Sciatic nerve (tissue), 2 donors: ENCODE measurements at places on chromosomes 13 and 19.

DNA sequence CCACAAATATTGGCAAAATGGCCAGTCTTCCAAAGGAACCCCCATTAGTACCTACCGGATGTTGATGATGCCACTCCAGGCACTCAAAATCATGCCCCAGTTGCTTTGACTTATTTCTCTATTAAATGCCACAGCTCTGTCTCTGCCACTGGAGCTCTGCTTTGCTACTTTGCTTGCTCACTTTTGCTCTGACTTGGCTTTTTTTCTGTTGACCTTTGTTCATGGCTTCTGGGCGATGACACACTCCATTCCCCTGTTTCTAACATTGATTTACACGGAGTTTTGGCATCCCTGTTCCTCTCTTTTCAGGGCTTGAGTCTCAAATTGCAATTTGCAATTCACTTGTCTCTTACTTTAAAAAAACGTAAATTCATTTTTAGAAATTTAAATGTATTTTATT, 217.1 kb upstream of the SPRY2 start:
- DNase-seq = no peak

DNA sequence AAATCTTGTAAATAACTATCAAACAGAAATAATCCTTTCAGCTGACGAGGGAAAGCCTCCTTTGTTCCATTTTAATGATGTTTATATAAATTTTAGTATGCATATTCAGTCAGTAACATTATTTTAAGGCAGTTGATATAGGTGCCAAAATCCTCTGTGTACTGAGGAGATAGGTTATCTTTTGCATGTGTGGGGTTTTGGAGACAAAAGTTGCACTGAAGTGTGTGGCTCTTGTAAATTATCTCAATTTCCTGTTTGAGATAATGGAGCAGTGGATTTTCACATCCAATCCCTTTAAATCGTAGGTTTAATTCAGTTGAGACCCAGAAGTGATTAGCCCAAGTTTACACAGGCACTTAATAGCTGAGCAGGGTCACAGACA, 106.6 kb downstream of the RGCC start:
- DNase-seq = no peak

GRCh38 chr19:49212016-49212701, 54.6 kb downstream of the TRPM4 start:
- DNase-seq = no peak

DNA sequence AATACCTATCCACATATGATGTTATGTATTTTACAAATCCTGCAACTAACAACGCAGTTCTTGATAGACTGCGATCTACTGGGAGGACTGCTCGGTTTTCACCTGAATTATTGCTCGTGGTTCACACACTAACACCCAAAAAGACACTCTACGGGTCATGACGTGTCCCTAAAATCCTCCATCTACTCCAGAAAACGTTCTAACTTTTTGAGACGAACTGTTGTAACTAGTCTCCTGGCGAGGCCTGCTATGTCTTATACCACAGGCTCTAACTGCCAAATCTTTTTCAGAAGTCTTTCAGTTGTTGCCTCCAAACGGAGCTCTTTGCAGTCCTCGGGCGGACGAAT, 108.2 kb downstream of the KCNRG start:
- DNase-seq = no peak

DNA sequence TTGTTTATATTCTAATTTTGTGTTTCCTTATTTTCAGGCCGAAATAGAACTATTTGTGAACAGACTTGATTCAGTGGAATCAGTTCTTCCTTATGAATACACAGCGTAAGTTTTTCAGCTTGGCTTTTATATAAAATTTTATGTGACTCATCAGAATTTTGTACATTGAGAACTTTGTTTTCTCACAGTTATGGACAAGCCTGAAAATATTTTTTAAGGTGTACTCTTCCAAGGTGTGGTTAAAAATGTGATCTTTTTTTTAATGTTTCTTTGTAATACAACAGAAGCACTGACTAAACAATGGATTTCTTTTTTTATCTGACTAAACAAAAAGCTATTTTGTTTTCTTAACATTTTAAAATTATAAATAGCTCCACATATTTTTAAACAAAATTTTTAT, 16.3 kb downstream of the TM9SF2 start:
- DNase-seq = no peak

DNA sequence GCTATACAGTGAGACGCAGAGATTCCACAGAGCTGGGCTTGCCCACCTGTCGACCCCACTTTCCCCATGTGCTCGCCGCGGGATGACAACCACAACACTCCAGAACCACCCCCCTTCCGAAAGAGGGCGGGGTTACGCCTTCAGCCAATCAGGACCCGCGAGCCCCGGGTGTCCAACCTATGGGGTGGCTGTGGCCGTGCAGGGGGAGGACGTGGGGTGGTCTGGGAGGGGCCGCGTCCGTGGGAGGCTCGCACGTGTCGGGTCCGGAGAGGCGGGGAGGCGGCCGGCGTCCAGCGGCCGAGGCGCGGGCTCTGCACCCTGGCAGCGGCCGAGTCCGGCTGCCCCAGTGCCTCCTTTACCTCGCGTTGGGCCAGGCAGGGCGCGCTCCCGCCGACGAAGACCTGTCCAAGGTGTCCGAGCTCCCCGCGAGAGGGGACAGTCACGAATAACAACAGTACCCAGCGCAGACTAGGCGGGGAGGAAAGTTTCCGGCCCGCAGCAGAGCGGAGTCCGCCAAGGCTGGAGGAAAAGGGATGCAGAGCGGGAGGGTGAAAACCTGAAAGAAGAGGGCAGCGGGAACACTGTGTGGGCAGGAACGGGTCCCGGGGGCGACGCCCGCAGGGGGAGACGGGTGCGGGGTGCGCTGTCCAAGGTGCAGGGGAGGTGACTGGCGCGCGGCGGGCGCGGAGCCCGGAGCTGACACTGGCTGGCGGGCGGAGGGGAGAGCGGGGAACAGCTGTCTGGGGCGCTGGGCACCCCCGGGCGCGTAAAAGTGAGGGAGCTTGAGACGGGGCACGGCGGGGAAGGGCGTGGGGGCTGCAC, 911 bp downstream of the ENOX1 start:
- DNase-seq = peak; percentile 87

DNA sequence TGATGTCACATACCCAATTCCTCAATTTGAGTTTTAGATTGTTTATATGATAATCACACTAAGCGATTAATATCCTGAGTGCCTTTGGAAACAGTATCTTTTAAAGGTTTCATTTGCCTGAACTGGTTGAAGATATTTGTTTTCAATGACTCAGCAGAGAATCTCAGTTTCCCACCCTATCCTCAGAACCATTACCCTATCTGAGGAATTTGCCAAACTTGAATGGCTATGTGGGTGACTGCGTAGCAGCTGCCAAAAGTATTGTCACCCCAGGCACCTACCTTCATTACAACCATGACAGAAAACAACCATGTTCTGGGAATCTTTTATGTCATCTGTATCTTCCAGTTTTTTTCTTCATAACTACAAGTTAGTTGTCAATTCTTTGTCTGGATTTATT, 440.1 kb upstream of the NBEA start:
- DNase-seq = no peak

GRCh38 chr13:66509175-66509574, 721.0 kb downstream of the PCDH9 start:
- DNase-seq = no peak
